ENCODE measurements at places on chromosomes 3 and 15. TPM values are rescaled to one million over a fixed set of nuclear protein-coding genes. Genes with fewer than 3 reads are reported as not detected.

The SHC4 gene
- 0.15 TPM for polyA plus RNA-seq

The ERC2 gene
- not detected for polyA plus RNA-seq

The BCHE gene
- 1.1 TPM for polyA plus RNA-seq

The CEMIP gene
- polyA plus RNA-seq: 0.90 TPM

The HTR3E gene
- polyA plus RNA-seq: not detected

The FILIP1L gene
- 71.3 TPM for polyA plus RNA-seq

The PIK3R4 gene
- 20.9 TPM for polyA plus RNA-seq

The EIF4E3 gene
- polyA plus RNA-seq: 23.2 TPM

The RARB gene
- 4.7 TPM for polyA plus RNA-seq

The LTK gene
- polyA plus RNA-seq: 0.86 TPM

The AADACL2 gene
- 1.1 TPM for polyA plus RNA-seq

The ST3GAL6 gene
- polyA plus RNA-seq: 9.9 TPM

The GOLGA8Q gene
- polyA plus RNA-seq: 0.54 TPM

The QTRT2 gene
- 4.2 TPM for polyA plus RNA-seq

The ITPKA gene
- 0.79 TPM for polyA plus RNA-seq

The CDHR4 gene
- polyA plus RNA-seq: not detected

The SLC12A1 gene
- polyA plus RNA-seq: not detected

The PLSCR5 gene
- not detected for polyA plus RNA-seq

The TGM5 gene
- polyA plus RNA-seq: 0.06 TPM

The OR5H1 gene
- polyA plus RNA-seq: not detected

The ARL8B gene
- 19.3 TPM for polyA plus RNA-seq

The RTP1 gene
- polyA plus RNA-seq: not detected

All from adipose tissue (tissue), 3 donors.